Stimulated activated CD4-positive, alpha-beta T cell treated with anti-CD3 and anti-CD28 coated beads, TNF-alpha, amount 100 ng/mL, for 48 hours (primary cell): ENCODE measurements at places on chromosomes 12 and 14.

DNA sequence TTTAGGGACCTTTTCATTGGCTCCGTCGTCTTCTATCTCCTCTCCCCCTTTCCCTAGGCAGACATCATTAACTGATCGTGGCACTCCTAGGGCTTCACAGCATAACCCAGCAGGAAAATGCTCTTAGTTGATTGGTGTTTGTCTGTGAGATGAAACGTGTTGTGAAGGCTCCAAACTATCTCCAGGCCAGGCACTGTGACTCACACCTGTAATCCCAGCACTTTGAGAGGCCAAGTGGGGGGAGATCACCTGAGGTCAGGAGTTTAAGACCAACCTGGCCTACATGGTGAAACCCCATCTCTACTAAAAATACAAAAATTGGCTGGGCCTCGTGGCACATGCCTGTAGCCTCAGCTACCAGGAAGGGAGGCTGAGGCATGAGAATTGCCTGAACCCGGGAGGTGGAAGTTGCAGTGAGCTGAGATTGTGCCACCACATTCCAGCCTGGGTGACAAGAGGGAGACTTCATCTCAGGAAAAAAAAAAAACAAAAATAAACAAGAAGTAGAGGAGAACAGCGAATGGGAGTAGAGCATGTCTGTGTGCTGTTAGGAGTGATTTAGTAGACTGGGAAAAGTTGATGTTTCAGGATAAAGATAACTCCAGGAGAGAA, 32.3 kb upstream of the WDR89 start:
- DNase-seq: no peak

GRCh38 chr14:93926245-93926872, 785 bp upstream of the FAM181A start:
- no peak for DNase-seq

- DNase-seq: no peak
Observed at GRCh38 chr14:68616221-68616902, 176.5 kb downstream of the ZFP36L1 start.

DNA sequence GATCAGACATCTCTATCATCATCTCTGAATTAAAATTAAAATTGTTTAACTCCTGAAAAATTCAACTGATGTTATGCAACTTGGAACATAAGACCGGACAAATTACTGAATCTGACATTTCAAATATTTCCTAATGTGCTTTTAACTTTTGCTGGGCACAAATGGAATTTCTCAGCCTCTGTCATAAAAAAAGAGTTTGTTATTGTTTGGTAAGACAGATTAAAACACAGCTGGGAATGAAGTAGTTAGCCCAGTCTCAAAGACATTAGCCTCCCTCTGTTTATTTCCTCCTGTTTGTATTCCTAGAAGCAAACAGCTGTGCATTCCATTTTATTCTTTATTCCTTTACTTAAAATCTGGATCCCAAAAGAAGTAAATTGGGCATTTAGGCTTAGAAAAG, 29.4 kb downstream of the PLEKHA5 start:
- DNase-seq: no peak

DNA sequence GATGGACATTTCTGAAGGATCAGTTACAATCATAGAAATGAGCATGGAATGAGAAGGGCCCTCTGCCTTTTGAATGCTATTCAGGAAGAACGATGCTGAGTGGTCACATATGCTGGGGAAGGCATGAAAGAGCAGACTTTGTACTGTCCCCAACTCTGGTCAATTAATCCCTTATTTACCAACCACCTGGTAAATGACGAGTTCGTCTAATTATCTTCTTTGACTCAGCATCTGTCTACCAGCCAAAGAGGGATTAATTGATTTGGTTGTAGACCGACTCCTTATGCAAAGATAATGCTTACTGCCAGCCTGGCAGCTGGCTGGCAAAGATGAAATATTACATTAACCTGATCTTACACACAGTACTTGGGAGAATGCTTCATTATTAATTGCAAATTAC, 152.2 kb downstream of the CHST11 start:
- no peak for DNase-seq

DNA sequence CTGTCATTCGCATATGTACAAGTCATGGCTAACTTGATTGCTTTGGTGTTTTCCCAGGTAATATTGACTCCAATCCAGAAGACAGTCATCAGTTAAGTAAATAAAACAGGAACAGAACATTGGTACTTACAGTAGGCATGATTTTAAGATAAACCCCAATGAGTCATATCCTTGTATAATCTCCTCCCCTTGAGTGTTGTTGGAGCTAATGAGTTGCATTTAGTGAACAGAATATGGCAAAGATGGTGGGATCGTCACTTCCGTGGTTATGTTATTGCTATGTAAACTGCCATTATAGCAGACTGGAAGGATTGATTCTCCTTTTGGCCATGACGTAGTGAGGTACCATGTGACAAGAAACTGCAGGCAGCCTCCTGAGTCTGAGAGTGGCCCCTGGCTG, 102.2 kb downstream of the TMX1 start:
- no peak for DNase-seq

GRCh38 chr14:47022721-47023120, 371.1 kb upstream of the RPL10L start:
- no peak for DNase-seq
